ENCODE measurements at places on chromosomes 3 and 15. TPM values are rescaled to one million over a fixed set of nuclear protein-coding genes. Genes with fewer than 3 reads are reported as not detected.

- no peak for DNase-seq
Measured at GRCh38 chr15:98501632-98502031, 146.7 kb upstream of the IGF1R start.

DNA sequence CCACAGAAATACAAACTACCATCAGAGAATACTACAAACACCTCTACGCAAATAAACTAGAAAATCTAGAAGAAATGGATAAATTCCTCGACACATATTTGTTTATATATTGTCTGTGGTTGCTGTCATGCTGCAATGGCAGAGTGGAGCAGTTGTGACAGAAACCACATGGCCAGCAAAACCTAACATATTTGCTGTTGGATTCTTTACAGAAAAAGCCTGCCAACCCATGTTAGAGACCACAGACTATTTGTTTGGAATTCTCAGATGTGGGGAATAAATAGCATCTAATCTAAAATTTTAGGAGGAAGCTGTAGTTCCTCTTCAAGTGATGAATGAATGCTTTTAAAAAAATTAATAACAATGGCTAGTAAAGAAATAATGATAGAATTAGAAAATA, 341.6 kb upstream of the AZI2 start:
- DNase-seq: no peak

- no peak for DNase-seq
Measured at GRCh38 chr3:23889386-23889785, 27.4 kb downstream of the NKIRAS1 start.

DNA sequence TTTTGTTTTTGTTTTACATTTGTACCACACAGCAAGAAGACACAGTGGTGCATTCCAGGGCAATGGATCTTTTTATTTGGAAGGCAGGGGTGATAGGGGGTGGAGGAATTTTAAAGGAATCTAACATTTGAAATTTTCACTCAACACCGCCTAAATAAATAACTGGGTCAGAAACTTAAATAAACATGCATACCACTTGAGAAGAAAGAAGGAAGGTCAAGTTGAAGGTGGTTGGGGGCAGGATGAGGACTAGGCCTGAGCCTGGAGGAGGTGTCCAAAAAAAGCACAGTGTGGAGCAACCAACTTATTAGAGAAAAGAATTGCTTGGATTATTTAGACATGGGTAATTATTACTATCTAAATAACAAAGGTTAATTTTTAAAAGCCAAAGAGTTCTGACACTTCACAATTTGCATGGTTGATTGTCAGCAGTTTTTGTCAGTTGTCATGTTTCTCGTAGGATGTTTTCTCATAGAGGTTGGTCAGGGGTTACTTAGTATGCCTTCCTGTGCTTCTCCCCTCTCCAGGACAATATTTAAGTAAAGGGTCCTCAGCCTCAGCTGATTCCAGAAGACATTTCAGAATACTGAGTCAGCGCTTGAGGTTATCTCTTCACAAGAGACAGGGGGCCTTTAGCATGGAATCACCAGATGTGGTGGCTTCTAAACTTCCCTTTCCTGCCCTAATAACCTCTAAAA, 173.7 kb upstream of the SLC2A2 start:
- DNase-seq: no peak

Gene PLCH1
- total RNA-seq: 11.6 TPM

DNA sequence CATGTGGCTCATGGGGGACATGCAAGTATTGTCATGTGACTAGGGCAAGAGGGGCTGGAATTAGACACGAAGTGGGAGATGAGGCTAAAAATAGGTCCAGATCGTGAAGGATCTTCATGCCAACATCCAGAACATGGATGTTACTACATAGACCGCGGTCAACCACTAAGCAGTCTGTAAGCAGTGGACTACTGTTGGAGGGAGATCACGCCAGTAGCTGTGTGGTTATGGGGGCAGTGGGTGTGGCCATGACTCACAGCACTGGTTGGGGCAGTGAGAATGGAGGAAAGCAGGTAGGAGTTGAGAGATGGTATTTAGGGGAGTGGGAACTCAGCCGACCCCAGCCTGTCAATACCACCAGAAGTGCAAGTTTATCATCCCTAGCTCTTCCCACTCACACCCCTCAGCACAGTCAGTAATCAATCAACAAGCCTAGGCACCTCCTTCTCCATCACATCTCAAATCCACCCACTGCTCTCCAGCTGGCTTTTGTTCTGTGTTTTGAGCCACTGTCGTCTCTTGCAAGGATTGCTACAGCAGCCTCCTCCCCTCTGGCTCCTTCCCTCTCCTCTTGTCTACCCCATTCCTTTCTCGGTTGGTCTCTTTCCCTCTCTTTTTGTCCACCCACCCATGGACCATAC, 107.2 kb upstream of the ABHD17C start:
- peak; percentile 50 for DNase-seq

GRCh38 chr15:44633603-44634002, 29.9 kb downstream of the SPG11 start:
- DNase-seq: no peak

- DNase-seq: no peak
Measured at GRCh38 chr3:74523811-74524210, 90.6 kb downstream of the CNTN3 start.

Gene MKRN3
- total RNA-seq: not detected

- no peak for DNase-seq
Measured at GRCh38 chr3:151863611-151864010, 9.8 kb upstream of the SUCNR1 start.

- no peak for DNase-seq
Measured at GRCh38 chr3:63762934-63763550, 56.1 kb upstream of the C3orf49 start.

Gene IGF1R
- total RNA-seq: 73.9 TPM

Gene EHHADH
- total RNA-seq: 24.3 TPM

GRCh38 chr15:37636736-37637135, 297.7 kb upstream of the TMCO5A start:
- DNase-seq: no peak

DNA sequence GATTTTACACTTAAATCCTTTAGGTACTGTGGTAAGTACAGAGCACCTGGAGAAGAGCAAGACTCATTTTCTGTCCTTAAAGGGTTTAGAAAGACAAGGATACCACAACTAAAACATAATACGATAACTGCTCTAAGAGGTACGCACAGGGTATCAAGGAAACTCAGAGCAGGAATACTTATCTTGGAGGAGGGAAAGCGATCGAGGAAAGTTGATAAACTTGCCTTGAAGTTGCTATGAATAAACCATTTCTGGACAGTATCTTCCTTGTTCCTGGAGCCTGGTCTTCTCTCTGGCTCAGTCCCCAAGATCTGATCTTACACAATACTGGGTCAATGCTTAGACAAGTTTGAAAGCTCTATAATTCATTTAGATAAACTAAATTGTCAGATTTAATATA, 17.6 kb upstream of the GATM start:
- no peak for DNase-seq

DNA sequence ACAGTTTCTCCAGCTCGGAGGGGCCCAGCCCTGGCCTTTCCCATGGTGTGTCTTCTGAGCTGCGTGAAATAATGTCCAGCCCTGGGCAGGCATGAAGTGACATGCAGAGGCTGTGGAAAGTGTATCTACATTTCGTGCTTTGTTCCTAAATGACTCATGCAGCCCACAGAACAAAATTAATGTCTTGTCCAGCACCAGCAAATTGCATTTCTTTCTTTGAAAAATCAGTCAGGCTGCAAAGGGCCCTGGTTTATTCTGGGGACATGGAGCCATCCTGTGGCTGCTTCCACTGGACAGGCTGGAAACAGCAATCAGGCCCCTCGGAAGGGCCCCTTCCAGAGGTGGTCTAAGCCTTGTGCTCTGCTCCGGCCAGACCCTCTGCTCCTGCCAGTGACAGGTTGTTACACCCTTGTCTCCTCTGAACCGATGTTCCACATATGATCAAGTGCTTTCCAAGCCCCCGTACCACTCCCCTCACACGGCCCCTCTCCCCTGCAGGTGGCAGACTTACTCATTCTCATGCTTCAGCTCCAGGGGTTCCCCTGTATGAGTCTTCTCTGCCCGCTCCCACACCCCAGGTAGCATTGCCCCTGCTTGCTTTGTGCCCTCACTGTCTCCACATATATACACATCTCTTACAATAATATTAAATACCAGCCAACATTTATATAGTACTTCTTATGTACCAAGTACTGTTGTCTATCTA, 33.7 kb downstream of the CRYGS start:
- DNase-seq: no peak

DNA sequence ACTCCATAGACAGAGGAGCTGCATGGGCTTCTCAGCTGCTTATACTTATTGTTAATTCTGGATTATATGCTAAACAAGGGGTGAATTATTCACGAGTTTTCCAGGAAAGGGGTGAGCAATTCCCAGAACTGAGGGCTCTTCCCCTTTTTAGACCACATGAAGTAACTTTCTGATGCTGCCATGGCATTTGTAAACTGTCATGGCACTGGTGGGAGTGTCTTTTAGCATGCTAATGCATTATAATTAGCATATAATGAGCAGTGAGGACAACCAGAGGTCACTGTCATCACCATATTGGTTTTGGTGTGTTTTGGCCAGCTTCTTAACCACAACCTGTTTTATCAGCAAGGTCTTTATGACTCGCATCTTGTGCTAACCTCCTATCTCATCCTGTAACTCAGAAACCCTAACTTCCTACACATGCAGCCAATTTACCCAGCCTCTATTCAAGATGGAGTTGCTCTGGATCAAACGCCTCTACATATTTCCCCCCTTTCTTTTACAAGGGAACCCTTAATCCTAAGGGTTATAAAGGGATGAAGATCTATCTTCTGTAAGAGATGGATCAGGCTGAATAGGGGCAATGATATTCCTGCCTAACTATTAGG, 12.1 kb upstream of the DMXL2 start:
- DNase-seq: no peak

Gene ACSBG1
- 0.49 TPM for total RNA-seq

DNA sequence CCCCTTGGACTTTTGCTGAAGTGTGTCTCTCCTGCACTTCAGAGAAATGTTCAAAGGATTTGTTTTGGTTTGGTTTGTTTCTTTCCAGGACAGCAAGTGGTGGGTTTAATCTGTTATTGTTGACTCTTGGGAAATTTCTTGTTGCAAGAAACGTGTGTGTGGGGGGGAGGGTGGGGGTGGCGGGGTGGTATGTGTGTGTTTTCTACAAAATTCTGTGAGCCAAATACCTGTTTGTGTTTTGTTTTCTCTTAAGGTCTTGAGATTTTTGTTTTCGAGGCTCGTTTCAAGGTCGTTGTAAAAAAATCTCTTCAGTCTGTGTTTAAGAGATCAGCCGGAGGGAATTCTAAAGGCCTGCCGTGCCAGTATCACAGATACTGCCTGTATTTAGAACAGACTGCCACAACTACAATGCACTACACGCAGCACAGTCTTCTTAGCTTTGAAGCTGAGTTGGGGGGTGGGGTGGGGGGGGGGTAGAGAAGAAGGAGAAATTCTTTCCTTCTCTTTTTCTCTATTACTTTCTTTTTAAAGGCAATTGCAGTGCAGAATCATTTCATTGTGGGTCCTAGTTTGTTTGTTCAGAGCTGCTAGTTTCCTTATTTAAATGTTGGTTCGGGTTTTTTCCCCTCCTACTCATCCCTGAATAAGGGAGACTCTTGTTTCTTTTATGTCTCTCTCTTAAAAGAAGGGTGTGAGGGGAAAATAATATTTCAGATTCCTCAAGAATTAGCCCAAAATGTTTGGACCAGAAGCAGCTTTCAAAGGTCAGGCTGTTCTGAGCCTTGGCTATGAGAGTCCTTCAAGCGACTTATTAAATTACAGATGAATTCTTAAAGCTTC, 1.4 kb upstream of the BCL6 start:
- no peak for DNase-seq

GRCh38 chr3:64321747-64322146, 96.5 kb upstream of the PRICKLE2 start:
- peak; percentile 17 for DNase-seq

DNA sequence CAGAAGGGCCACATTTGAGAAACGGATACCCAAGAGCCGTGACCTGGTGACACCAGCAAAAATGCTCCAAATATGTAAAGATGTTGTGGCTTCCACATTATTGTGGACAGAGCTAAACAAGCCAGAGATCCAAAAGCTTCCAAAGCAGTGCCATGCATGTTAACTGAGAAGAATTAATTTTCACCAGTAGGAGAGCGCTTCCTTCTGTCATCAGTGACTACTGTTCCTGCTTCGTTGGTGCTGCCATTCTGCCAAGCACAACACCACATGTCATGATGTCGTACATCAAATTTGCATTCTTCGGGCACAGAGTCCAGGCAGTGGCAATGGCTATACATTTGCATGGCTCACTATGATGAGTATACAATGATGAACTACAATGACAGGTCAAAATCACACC, 19.1 kb upstream of the CHST2 start:
- DNase-seq: no peak

Gene PLEKHO2
- 2.4 TPM for total RNA-seq

Gene CFAP161
- not detected for total RNA-seq

- DNase-seq: no peak
Measured at GRCh38 chr15:26028086-26028740, 165.1 kb upstream of the ATP10A start.

DNA sequence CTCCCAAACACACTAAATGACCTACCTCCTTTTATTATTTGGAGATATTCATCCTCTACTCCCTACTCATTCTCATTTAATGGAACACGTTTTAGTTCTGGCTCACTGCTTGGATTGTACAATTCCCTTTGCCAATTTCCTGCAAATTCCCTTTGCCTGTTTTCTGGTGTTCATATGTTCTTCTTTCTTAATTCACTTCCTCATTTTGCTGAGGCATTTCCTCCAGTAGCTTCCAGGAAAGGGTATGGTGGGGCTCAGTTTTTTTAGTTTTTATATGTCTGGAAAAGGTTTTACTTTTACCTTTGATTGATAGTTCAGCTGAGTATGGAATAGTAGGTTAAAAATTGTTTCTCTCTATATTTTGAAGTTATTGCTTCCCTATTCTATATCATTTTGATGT, 143.6 kb upstream of the GOLIM4 start:
- no peak for DNase-seq

Gene P2RY1
- 19.6 TPM for total RNA-seq

Gene SCG3
- not detected for total RNA-seq

- DNase-seq: no peak
Measured at GRCh38 chr3:17466028-17466427, 276.4 kb downstream of the TBC1D5 start.

DNA sequence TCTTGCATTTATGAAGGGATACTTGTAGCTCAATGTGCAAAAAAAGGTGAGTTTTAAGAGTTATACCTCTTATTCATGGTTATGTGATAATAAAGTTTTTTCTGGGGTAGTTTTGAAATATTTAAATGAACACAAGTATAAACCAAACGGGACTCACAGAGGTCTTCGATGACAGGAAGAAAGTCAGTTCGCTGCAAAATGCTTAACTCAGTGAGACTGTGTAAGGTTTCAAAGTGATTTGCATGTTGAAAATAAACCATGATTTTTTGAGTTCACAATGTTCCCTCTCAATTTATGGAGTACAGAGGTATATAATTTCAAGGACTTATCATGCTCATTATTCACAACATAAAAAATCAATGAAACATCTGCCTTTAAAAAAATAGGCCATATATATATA, 36.3 kb upstream of the MYH15 start:
- no peak for DNase-seq

- no peak for DNase-seq
Measured at GRCh38 chr3:122880624-122881023, 85.8 kb downstream of the SLC49A4 start.

DNA sequence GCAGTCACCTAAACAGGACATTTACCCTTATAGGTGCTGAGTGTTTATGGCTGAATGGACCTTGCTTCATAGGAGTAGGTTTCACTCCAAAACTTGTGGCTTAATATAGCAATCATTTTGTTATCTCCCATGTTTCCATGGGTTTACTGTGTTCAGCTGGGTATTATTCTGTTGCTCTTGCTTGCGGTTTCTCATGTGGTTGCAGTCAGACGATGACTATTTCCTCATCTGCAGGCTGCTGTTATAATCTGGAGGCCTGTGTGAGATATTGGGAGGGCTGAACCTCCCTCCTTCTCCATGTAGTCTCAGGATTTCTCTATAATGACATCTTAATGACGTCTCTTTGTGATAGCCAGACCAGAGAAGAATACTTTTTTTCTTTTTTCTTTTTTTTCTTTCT, 98.1 kb downstream of the ZPLD1 start:
- no peak for DNase-seq
